Stimulated activated CD4-positive, alpha-beta T cell treated with anti-CD3 and anti-CD28 coated beads, Interleukin-15, amount 100 ng/mL, for 1 hour (primary cell): ENCODE measurements at places on chromosomes 1 and 21.
A peak's percentile ranks its signal among the peaks of the same experiment; 100 is the strongest.

DNA sequence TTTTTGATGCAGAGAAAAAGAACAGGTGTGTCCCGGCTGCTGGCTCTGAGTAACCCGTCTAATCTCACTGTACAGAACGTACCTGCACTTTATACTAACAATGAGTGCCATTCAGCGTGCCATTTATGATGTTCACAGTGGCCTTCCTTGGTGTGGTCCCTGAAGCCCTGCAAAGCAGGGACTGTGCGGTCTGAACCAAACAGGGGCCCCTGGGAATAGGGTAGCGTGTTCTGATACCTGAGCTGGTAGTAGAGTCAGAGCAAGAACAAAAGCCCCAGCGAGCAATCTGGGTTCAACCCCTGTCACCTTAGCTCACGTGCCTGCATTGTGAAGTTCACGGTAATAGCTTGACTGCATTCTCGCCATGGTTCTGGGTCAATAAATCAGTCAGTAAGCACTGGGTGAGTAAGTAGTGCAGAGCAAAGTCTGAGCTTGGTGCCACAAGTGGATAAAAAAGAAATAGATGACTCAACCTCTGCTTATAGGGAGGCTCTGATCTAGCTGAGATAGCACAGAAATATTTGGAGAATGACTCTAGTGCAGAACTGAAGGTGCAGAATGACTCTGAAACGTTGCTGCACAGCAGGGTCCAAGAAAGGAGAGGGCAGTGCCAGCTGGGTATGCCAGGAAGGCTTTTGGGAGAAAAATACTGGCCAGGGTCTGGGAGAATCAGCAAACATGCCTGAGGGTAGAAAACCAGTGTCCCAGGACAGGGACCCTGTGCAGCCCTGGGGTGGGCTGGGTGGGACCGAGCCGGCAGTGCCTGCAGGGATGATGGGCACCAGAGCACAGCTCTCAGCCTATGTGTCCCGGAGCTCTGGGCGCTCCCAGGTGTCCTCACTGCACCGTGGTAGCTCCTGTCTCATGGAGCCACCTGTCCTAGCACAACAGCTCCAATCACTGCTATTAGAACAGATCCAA is 125.9 kb downstream of the RHOU start:
- DNase-seq: no peak

- DNase-seq: no peak
Observed at GRCh38 chr1:201479201-201479730, 10.3 kb upstream of the PHLDA3 start.

DNA sequence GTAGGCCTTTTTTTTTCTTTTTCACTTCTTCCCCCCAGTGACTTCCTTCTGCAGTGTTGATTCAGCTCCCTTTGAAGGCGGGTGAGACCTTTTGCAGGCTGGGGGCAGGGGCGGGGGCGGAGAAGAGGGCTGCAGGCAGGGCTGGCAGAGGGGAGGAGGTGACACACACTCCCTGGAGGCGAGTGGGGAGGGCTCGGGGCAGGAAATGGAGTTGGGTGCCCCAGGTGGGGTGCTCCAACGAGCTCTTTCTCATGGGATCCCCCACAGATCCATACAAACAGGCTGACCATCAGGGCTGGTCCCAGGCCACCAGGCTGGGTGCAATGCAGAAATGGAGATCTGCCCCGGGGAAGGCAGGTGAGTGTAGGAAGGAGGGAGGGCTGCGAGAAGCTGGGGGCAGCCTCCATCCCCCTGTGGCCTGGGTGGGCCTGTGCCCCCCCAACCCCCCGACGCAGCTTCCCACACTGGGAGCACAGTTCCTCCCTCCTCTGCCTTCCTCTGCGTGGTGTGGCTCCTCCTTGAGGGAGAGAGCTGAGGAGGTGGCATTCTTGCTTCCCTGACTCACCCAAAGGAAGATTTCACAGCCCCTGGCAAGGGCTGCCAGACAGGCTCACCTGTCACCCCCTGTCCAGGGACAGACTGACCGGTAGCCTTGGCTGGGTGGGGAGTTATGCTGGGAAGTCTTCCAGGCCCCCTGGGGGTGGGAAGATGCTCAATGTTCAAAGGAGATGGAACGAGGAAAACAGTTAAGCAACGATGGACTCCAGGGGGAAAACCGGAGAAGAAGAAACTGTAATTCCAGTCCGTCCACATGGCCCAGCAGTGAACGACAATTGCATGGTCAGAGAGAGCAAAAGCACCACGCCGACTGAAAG is 7.1 kb upstream of the ITGB2 start:
- peak; percentile 85 for DNase-seq

- DNase-seq: no peak
Observed at GRCh38 chr1:167672831-167673230, 42.8 kb downstream of the RCSD1 start.

DNA sequence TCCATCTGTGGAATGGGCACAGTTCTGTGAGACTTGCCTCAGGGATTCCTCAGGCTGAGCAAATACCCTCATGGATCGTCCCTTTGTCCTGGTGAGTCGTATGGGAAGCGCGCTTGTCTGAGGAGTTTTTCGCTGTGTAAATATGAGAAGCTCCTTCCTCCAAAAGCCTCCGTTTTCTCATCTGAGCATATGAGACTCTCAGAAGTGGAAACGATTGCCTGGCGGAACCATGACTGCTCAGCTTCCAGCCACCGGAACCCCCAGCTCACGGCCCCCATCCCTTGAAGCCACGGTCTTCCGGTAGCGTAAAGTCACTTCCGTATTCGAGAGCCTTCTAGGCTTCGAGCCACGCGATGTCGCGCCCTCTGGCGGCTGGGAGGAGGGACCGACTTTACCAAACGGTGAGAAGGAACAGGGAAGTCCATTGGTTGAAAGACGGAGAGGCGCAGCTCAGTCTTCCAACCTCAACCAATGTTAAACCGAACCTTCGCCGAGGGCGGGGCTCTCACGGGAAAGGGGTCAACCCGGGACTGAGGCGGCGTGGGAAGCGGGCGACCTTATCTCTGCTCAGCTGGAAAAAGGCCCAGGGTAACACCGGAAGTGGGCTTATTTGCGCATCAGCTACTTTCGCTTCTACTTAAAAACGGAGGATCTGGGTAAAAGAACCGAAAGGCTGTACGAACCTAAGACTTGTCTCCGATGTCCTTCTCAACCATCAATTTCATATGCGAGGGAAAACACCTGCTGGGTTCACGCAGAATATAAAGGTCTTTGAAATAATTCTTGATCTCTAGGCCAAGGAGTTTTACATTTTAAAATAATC is 46.3 kb downstream of the AZIN2 start:
- peak; percentile 94 for DNase-seq

GRCh38 chr1:47624531-47624930 is 186.7 kb downstream of the FOXD2 start:
- no peak for DNase-seq

GRCh38 chr1:182292193-182292741 is 99.3 kb downstream of the GLUL start:
- DNase-seq: no peak

DNA sequence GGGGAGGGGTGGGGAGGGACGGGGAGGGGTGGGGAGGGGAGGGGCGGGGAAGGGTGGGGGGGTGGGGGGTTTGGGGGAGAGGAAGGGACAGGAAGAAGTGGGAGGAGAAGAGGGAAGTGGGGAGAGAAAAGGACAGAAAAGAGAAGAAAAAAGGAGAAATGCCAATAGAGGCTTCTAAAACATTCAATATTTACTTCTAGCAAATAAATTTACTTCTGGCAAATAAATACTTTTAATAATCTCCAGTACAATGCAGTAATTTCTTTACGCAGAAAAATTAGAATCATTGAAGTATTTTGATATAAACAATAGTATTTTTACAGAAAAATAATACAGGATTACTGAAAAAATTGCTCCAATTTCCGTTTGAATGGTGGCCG is 9.4 kb upstream of the GPR161 start:
- no peak for DNase-seq
